AG04449 (cell line): ENCODE measurements at places on chromosomes 6 and 20.

DNA sequence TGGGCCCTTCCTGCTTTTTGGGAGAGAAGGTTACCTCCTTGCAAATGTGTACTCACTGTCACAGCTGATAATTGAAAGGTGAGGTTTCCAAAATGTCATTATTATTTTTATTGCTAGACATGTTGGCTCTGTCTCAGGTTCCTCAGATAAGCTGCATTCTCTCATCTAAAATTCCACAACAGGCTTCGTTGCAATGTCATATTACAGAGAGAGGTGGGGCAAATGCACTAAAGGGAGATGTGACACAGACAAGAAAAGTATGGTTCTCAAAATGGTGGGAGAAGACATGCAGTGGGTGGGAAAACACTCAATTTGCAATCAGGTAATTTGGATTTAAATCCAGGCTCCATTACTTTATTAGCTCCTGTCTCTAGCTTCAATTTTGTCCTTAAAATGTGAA lies 256.4 kb upstream of the POU3F2 start:
- DNase-seq: no peak

DNA sequence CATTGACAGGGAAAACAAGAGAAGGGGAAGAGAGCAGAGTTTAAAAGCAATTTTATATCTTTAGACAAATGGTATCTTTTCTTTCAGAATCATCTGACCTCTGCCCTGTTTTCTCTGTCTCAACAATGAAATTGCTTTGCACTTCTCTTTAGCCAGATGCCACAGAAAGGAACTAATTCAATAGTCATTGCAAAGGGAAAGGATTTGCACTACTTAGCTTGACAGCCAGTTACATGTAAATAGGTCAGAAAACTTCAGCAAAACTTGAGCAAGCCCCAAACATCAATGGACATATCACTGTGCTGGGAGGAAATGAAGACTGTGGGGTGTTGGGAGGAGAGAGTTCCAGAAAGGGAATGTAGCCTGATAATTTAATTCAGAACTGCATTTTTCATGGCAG lies 181.3 kb upstream of the FAM83B start:
- DNase-seq: no peak

DNA sequence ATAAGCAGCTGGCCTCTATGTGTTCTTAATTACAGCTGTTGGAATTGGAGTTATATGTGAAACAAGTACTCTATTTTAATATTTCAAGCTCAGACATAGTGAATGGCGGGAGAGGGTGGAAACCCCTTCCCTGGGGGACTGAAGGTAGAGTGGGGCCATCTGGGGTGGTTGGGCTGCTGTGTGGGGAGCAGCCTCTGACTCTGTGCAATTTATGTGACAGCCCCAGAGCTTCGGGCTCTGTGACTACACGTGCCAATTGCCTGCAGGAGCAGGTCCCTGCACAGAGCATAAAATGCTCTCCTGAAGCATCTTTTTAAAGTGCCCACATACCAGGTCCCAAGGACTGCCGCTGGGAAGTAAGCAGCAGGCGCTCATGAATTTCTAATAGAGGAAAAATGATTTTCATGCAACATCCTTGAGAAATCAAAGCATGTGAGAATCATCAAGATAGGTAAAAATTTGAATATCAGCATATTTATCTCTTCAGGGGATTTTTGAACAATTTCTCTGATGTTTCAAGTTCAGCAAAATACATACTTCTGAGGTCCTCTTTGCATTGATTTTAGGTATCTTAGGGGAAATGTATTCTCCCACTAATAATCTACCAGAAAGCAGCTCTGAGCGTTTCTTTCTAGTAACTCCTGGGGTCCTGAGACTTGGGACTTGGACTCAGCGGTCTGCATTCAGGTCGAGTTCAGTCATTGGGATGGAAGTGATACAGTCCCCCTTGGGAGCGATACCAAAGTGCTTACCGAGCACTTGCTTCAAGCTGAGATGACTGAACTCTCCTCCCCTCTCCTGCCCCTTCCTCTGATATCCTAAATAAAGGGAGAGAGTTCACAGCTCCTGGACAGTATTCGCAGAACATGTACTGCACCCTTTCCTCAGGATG lies 40.0 kb downstream of the ALDH8A1 start:
- no peak for DNase-seq

DNA sequence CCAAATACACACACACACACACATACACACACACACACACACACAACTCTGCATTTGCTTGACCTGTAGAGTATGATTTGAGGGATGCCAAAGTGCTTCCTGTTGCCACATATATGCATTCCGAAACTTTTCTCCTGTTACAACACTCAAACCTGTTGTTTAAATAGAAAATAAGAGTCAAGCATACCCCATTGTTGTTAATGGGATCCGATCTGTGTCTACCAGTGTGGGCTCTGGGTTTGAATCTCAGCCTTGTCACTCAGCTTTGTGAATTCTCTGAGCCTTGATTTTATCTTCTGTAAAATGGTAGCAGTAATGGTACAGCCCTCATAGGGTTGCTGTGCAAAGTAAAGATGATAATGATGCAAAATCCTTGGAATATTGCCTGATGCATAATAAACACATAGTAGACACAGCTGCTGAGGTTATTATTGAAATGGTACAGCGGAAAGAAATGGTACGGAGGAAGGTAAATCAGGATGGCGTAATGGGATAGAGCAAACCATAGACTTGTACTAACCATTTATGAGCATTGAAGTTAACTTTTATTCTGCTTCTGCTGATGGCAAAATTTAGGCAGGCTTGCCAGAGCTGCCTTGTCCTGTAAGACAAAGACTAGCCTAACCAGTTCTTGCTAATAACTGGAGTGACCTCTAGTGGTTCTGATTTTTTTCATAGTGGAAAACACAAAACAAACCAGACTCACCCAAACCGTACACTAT lies 113.5 kb upstream of the PHACTR1 start:
- peak; percentile 47 for DNase-seq

DNA sequence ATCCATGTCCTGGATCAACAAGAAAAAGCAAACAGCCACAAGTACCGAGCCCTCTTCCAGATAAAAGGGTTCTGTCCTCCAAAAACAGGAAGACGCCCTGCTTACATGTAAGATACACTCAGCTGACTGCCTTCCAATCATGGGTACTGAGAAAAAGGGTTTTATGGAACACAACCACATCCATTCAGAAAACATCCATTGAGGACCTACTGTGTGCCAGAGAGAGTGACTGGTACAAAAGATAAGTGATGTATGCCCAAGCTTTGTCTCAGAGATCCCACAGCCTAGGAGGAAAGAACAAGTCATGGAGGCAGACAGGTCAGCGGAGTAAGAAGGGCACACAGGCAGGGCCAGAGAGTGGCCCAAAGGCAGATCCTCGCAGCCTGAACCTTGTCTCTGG lies 94.8 kb upstream of the SSTR4 start:
- DNase-seq: no peak

GRCh38 chr6:159152782-159153181 lies 16.4 kb upstream of the FNDC1 start:
- no peak for DNase-seq

DNA sequence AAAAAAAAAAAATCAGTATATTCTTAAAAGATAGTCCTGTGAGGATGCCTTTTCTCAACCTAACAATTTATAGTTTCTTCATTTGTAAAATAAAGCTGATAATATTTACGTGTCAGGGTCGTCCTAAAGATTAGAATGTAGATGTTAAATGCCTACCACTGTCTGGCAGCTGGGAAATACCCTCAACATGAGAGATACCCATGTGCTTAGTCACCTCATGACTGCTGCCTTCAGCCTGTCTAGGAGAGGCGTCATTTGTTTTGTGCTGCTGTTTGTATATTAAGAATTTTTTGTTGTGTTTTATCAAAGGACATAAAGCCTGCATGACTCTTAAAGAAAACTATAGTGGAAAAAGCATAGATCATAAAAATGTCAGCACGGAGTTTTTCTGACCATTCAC lies 9.5 kb downstream of the FAM120B start:
- no peak for DNase-seq

DNA sequence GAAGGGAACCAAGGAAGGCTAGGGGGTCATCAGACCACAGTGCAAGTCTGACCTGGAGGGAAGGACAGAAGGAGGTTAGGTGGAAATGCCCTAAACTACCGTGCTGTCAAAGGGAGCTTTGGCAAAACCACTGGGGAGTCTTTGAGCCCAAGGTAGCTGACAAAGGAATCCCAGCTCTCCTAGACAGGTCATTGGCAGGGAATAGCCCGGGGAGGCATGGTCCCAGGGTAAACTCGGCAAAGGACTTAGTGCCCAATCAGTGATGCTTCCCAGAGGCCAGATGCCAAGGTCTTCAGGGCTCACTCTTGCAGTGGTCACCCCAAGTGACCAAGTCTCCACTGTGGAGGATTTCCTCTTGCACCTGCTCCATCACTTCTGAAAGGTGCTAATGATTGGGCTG lies 102.3 kb upstream of the CDYL start:
- no peak for DNase-seq

DNA sequence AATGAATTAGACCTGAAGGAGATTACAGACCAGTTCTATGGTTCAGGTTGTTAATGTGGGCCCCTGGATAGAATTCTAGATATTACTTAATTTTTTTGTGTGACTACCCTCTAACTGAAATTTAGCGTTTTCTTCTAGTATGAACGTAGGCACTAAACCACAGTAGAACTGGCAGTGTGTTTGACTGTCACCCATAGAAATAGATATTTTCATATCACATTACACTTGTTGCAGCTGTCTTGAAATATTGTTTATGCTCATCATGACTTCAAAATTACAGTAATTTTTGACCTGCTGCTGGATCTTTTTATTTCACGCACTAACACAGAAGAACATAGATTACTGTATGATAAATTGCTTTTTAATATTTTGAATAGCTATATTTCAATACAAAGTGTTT lies 31.6 kb downstream of the E2F3 start:
- DNase-seq: no peak

GRCh38 chr20:8800089-8800488 lies 268.8 kb upstream of the PLCB4 start:
- no peak for DNase-seq

- no peak for DNase-seq
Measured at GRCh38 chr20:47318586-47319516, 37.6 kb downstream of the ZMYND8 start.

DNA sequence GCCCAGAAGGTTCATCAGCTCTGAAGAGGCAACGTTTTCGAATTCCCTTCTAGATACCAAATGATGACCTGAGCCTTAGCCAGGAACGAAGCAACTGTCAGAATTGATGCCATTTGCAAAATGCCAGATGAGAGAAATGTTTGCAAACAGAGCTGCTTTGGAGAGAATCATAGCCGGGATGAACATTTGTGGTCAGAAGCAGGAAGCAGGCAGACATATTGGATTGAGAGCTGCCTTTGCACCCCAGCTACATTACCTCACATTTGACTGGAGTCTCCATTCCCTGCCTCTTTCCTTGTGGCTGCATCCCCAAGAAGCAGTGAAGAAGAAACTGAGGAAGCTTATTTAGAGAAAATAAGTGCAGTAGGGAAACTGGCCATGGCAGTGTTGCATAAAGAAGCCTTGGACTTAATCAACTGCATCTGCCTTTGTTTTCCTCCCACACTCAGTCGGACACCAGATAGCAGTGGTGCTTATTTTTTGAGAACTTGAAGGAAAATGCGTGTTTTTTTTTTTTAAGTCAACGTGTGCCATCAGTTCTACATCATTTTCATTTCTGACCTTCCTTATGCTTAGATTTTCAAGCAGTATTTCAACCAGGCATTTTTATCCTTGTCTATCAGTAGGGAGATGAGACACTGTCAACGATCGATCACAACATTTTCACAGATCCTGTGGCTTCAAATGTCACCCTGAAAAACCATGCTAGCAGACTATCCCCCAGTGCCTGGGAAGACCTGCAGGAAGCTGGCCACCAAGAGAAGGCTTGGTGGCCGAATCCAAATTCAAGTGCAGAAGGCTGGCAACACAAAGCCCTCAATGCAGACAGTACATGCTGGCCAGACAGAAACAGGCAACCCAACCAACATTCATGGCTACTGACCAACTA lies 541.2 kb upstream of the JARID2 start:
- DNase-seq: no peak

- no peak for DNase-seq
Measured at GRCh38 chr20:40335437-40335836, 353.6 kb downstream of the MAFB start.

GRCh38 chr6:37942606-37943376 lies 123.3 kb downstream of the ZFAND3 start:
- no peak for DNase-seq

DNA sequence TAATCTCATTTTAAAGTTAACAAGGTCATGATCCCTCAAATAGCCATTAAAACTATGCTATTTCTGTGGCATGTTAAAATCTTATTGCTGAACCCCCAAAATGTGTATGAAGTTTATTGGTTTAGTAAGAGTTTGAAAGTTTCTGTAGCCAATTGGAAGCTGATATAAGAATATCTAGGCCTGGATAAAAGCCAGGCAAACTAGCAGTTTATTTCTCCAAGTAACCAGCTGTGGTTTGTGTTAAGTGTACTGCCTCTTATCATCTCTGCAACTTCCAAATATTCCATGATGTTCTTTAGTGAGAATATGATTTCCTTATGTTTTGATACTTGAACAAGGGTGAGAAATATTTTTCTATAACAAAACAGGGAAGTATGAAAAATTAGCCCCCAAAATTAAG lies 76.7 kb downstream of the PRSS35 start:
- DNase-seq: no peak

GRCh38 chr6:137878486-137879285 lies 11.6 kb downstream of the TNFAIP3 start:
- no peak for DNase-seq

DNA sequence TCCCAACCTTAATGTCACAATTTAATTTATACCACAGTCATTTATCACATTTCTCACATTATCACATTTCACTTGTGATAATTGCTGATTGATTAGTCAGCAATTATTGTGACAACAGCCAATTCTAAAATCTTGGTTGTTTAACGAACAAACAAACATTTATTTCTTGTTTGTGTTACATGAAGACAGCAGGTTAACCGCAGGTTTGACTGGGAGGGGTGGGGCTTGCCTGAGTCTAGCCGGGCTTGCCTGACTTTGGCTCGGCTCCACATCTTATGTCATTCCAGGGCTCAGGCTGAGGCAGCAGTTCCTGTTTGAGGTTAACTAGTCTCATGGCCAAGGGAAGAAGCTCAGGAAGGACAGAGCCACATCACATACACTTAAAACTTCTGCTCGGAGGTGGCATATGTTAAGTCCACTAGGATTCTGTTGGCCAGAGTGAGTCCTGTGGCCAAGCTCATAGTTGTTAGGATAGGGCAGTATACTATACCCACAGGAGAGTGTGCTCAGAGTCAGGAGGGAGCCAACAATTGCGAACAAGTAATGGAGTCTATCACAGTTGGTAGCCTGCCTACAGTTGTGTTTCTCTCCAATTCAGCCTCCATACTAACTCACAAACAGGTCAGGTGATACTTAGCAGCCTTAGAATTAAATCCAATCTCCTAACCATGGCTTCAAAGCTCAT lies 90.0 kb upstream of the IFNGR1 start:
- no peak for DNase-seq

GRCh38 chr6:41687501-41688175 lies 47.8 kb downstream of the TFEB start:
- no peak for DNase-seq

GRCh38 chr6:26445934-26446667 lies 5.8 kb downstream of the BTN3A3 start:
- DNase-seq: no peak

GRCh38 chr6:73308712-73309534 lies 45.2 kb downstream of the DPPA5 start:
- DNase-seq: no peak
